ENCODE measurements at places on chromosomes 5 and 9.

GRCh38 chr5:150317048-150318003, 14.6 kb upstream of the ARSI start:
- peak; percentile 95 for DNase-seq

DNA sequence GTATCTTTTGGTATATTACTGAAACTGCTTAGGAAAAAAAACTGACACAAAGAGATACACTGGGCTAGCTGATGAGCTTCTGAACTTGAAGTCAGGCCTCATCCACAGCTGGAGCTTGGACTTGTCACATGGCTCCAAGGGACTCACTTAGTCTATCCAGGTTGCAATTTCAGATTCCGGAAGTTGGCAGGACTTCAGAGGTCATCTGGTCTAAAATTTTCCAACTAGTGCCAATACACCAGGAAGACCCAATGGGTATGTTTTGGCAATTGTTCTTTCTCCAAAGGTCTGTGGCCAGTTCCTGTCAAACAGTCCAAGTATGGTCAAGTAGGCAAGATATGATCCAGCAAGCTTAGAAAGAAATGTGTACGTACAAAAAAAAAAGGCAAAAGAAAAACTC, 36.7 kb downstream of the MRPS27 start:
- no peak for DNase-seq

- DNase-seq: peak; percentile 30
Measured at GRCh38 chr5:82421119-82421518, 143.0 kb upstream of the RPS23 start.

DNA sequence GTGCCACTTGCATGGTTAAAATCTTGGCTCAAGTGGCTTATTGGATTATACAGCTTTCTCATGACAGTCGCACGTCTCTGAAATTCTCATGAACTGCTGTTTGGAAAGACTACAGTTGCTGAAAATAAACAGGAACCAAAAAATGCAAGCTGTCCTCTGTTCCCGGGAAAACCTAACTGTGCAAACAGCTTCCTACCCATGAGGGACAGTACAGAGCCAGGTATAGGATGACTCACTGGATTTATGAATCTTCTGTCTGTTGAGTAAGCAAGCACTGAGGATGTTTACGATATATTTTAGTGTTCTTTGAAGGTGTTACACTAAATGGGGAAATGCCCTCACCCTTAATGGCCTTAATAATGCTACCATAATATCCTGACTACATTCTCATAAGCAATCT, 380.3 kb upstream of the TNC start:
- DNase-seq: no peak

GRCh38 chr9:137136881-137137607, 1.9 kb upstream of the GRIN1 start:
- no peak for DNase-seq

GRCh38 chr9:120532475-120532874, 47.5 kb downstream of the CDK5RAP2 start:
- DNase-seq: no peak

DNA sequence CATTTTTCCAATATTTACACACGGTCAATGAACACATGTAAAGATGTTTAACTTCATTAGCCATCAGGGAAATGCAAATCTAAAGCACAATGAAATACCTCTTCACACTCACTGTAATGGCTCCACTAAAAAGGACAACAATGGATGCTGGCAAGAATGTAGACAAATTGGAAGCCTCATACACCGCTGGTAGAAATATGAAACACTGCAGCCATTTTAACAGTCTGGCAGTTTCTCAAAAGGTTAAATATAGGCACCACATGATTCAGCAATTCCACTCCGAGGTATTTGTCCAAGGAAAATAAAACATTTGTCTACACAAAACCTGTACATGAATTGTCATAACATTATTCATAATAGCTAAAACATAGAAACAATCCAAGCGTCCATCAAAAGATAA, 20.0 kb downstream of the RNF145 start:
- DNase-seq: no peak

GRCh38 chr9:127746959-127747569, 12.0 kb upstream of the TOR2A start:
- peak; percentile 44 for DNase-seq

DNA sequence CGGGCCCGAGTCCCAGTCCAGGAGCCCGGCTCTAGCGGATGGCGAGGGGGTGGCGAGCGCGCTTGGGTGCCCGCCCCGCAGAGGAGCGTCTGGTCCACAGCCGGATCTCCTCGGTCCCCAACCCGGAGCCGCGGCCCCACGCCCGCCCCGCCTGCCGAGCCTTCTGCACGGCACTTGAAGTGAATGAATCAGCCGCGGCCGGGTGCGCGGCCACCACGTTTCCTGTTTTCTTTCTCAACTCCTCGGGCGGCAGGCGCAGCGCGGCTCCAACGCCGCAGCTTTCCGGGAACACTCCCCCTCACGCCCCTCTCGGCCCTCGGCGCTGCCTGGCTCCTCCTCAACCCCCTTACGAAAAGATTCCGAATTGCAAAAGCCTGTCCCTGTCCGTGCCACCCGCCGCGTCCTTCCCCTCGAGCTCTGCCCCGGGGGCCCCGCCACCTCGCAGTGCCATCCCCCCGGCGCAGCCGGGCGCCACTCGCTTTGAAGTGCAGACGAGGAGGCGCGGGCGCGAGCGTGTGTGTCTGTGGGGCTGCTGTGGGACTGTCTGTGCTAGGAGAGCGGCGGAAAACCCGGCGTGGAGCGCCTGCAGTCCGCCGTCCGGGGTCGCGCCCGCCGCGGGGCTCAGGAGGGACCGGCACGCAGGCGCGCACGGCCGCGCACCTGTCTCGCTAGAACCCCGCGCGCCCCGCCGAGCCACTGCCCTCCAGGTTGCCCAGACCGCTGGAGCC, 456.6 kb downstream of the RAB3C start:
- DNase-seq: peak; percentile 76

DNA sequence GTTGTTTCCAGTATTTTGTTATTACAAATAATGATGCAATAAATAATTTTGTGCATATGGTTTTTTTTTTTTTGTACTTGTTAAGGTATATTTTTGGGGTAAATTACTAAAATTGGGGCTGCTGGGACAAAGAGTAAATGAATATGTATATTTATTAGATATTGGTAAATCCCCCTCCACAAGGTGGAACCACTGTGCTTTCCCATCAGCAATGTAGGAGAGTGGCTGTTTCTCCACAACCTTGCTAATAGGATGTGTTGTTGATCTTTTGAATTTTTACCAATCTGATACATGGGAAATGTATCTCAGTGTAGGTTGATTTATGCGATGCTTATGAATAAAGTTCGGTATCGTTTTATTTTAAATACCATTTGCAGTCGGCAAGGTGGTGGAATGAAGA, 118.1 kb downstream of the TRPM3 start:
- DNase-seq: peak; percentile 18

DNA sequence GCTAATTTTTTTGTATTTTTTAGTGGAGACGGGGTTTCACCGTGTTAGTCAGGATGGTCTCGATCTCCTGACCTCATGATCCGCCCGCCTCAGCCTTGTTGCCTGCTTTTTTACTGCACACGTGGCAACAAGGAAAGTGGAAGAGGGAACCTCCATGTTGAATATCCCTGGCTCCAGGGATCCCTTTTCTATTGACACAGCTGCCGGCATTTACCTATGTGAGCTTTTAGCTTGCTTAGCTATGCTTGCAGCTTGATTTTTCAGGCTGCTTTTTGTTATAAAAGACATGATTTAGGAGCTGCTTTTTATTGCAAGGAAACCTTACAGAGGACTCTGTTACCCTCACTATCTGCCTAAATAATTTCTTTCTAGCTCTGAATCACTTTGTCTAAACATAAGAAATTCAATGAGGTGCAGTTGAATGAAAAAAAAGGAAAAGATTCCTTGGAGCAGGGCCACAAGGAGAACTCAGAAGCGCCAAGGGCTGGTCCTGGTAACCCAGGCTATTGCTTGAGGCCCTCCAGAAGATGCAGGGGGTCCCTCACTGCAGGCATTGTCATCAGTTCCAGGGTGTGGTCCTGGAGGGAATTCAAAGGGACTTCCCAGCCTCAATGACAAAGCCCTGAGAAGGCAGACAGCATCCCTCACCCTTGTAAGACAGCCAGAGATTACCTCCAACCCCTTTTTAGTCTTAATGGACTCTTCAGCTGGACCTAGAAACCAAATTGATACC, 89.9 kb downstream of the SYK start:
- no peak for DNase-seq

- DNase-seq: no peak
Measured at GRCh38 chr5:144844086-144844485, 673.4 kb downstream of the KCTD16 start.

- no peak for DNase-seq
Measured at GRCh38 chr5:67413721-67414120, 217.1 kb upstream of the CD180 start.

DNA sequence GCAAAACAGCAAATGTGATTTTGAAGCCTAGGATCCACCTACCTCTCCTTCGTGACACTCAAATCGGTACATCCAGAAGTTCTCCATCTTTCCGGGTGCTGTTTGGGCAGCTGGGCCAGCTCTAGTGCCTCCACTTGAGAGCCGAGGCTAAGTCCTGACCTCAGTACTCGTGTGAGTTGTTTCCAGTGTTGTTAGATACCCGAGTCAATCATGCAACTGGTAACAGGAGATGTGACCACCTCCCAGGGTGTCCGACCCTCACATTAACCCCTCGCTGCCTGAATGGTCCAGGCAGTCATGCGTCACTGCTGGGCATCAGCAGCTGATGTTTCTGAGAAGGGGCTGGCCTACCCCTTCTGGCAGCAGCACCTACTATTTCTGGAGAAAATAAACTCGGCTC, 170.3 kb downstream of the ENTREP1 start:
- no peak for DNase-seq

GRCh38 chr9:117125531-117125930, 289.3 kb downstream of the ASTN2 start:
- DNase-seq: no peak

GRCh38 chr5:77885519-77885918, 109.4 kb upstream of the TBCA start:
- no peak for DNase-seq

GRCh38 chr5:5666369-5666768, 243.9 kb downstream of the ICE1 start:
- DNase-seq: no peak

GRCh38 chr5:123605822-123606221, 93.8 kb downstream of the CSNK1G3 start:
- no peak for DNase-seq

Data from mesendoderm (in vitro differentiated cells).